ENCODE measurements at places on chromosomes 3 and 15. TPM values are rescaled to one million over a fixed set of nuclear protein-coding genes. Genes with fewer than 3 reads are reported as not detected.
A peak's percentile ranks its signal among the peaks of the same experiment; 100 is the strongest.

DNA sequence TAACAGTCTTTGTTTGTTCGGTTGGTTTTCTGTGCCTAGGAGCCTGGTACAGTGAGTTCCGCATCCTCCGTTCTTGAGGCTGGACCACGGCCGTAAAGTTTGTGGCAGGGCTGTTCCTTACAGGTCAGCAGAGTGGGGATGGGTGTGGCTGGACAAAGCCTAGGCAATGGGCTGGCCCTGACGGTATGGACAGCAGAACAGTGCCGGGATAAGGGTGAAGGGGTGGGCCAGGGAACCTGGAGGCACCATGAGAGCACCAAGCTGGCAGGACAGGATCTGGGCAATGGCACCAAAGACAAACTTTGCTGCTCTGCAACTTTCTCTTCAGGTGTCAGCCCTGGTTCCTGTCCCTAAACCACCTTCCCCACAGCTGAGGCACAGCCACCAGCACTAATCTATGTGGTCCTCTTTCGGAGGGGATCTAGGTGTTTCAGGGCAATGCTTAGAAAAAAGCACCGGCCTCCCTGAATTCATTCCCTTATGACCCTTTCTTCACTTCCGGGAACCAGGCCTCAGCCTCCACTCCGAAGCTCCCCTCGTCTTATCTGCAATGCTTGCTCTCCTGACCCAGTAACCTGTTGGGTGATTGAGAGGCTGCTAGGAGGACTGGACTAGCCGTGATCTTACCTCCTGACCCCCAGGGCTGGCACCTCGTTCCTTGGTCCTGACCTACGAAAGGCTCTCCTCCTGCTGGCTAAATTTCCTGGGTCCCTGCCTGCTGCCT, 54.4 kb downstream of the KLHL6 start:
- DNase-seq, result no peak

- no peak for DNase-seq
Observed at GRCh38 chr15:101049282-101049681, 130.1 kb downstream of the LRRK1 start.

GRCh38 chr3:13235079-13235478, 161.8 kb upstream of the IQSEC1 start:
- no peak for DNase-seq

DNA sequence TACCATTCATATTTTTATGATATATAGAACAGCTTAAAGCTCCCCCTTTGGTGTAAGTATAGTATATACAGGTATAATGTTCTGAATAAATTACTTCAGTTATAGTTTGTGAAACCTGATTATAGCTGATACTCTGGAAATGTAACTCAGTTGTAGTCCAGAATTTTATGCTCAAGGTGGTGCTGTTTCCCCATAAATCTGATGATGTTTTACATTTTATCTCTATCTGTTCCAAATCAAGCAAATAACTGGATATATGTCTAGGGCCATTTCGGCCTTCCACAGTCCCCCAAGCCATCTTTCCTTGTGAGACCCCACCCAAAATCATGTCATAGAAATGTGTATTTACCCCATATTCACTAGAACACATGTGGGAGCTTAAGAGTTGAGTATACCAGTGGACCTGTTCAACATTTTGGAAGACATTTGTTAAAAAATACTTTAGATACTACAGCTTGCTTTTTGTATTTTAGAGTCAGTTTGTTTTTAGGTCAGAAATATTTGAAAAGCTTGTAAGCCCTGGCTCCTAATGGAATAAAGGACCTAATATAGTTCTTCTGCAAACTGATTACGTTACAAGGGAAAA, 107.1 kb downstream of the ATG7 start:
- peak; percentile 68 for DNase-seq

GRCh38 chr3:111858642-111859041, 423 bp upstream of the PHLDB2 start:
- no peak for DNase-seq

DNA sequence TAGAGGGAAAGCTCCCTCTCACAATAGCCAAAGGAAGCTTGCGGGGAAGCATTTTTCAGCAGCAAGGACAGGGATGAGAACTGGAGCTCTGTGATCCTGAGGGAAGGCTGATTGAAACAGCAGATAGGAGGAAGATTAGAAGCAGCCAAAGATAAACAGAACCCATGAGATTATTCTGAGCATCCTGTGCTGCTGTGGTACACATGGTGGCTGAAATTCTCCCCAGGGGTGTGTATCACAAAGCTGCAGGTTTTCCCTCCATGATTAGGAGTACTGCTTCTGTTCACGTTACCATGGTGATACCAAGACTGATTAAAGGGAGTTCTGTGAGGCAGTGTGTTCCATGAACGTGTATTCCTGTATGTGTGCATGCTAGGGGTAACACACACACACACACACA, 30.3 kb upstream of the PSMD6 start:
- DNase-seq, result no peak

DNA sequence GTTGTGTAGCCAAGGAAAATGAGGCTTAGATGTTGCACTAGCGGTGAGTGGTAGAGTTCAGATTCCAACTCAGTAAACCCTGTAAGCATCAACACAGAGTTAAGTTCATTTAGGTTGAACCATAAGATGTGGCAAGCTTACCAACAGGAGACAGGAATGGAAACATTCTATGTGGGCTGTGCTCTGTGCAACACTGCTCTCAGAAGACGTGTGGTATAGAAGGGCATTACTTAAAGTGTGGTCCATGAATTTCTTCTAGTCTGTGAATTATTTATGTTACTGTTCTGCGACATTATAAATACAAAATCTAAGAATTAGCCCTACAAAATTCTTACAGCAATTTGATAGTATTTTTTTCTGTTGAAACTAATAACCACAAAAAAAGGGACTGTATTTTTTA, 213.3 kb downstream of the GRM7 start:
- DNase-seq, result no peak

GRCh38 chr3:17742102-17742879, at the start of gene TBC1D5:
TSS of gene TBC1D5 (minus strand) at chr3:17742631. CDS start at chr3:17508570, 234,061 bp downstream.
- peak; percentile 94 for DNase-seq

- no peak for DNase-seq
Observed at GRCh38 chr3:43138488-43139231, 32.8 kb upstream of the POMGNT2 start.

GRCh38 chr3:64796607-64797399, 109.0 kb upstream of the ADAMTS9 start:
- no peak for DNase-seq

- no peak for DNase-seq
Observed at GRCh38 chr3:124768812-124769211, 38.6 kb downstream of the UMPS start.

DNA sequence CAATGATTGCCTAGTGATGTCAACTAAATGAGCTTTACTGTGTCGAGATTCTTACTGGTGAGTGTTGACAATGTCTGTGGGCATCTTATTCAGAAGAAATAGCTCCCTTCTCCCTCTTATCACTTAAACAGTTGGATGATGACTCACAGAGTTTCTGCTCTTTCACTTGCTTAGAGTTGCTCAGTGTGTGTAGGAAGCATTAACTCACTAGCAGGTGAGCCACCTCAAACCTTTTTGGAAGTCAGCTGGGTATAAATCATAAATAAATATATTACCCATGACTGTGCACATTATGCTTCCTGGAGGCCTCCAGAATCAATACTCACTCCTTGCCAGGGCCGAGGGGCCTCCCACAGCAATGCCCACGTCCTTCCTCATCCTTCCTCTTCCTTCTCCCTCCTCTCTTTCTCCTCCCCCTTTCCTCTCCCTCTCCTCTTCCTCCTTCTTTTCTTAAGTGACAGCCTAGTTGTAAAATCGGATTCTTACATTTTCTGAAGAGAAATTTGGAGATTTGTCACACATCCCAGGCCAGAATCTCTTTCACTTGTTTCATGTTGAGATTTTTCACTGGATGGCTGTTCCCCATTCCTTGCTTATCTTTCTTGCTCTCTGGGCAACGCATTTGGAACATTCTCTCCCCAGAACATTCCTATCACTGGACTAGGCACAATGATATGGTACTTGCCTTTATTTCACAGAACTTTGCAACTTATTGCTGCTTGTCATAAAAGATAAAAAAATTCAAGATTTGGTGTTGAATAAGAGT, 17.5 kb downstream of the SHC4 start:
- DNase-seq, result no peak

DNA sequence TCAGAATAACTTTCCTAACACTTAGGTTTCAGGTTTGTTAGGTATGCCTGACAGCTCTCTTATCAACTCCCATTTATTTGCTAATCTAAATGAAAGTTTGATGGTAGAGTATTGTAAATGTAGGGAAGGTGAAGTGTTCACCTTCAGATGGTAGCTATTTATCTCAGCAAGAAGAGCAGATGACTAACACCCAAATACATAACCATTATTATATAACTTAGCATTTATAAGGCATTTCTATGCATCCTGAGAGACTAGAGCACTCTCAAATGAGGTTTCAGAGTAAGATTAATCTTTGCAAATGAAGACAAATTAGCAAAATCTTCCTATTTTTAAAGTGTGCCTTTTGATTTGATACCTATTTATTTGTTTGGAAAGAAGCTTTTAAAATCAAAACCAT, 143.8 kb downstream of the IGF1R start:
- no peak for DNase-seq

DNA sequence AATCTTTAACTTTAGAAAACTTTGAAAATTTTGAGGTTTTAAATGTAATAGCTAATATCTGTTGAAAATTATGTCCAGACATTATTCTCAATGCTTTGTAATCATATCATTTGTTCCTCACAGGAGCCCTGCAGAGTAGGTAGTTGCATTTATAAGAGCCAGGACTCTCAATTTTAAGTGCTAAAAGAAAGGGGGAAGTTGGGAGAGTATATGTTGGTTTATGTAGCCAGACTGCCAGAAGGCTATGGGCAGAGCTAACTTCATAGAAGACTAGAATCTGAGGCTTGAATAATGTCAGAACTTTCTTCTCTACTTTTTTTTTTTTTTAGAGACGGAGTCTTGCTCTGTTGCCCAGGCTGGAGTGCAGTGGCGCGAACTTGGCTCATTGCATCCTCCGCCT, 9.1 kb downstream of the VPS8 start:
- DNase-seq, result no peak

DNA sequence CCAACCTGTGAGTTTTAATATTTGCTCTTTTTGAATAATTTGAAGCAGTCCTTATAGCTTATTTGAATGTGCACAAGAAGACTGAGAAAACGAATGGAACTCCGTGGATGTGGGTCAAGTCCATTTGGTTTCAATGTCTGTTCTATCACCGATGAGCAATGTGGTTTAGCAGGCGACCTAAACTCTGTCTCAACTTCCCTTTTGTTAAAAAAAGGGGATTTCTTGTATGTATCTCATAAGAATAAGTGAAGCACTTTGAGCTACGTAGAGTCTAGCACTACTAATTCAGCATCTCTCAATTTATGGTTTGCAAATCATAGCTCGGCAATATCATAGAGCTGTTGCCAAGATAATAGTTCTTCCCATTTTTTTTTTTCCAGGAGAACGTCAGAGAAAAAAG, 4.6 kb upstream of the SKIL start:
- DNase-seq, result no peak

DNA sequence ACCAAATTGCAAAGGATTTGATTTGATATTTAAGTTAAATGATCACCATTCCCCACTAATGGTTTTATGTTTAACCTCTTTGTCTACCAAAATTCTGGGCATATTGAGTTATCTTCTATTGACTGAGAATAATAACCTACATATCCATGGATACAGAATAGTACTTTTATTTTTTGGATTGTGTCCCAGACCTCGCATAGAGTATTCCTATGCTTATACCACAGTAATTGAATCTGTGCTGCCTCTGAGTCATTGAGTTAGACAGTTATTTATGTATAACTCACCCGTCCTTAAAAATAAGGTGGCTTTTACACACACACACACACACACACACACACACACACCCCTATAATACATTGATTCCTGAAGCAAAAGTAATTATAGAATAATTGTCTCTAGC, 690.1 kb upstream of the BCHE start:
- DNase-seq, result no peak

The NEK11 gene
- 3.2 TPM for polyA plus RNA-seq

The LRRC31 gene
- polyA plus RNA-seq, result 0.07 TPM

The FBXO40 gene
- 0.02 TPM for polyA plus RNA-seq

The SLC28A1 gene
- polyA plus RNA-seq, result 0.18 TPM

The PLCB2 gene
- polyA plus RNA-seq, result 125 TPM

The VIPR1 gene
- 4.4 TPM for polyA plus RNA-seq

The PARP6 gene
- 125 TPM for polyA plus RNA-seq

Data from thymus (tissue), 14 donors.